ENCODE measurements at places on chromosomes 6 and 20. TPM values are rescaled to one million over a fixed set of nuclear protein-coding genes. Genes with fewer than 3 reads are reported as not detected.

- ATAC-seq: no peak
Measured at GRCh38 chr20:62728028-62728780, 19.6 kb downstream of the NTSR1 start.

- ATAC-seq: no peak
Measured at GRCh38 chr6:11473008-11473740, 64.4 kb upstream of the TMEM170B start.

The OSER1 gene
- 20.6 TPM for total RNA-seq

DNA sequence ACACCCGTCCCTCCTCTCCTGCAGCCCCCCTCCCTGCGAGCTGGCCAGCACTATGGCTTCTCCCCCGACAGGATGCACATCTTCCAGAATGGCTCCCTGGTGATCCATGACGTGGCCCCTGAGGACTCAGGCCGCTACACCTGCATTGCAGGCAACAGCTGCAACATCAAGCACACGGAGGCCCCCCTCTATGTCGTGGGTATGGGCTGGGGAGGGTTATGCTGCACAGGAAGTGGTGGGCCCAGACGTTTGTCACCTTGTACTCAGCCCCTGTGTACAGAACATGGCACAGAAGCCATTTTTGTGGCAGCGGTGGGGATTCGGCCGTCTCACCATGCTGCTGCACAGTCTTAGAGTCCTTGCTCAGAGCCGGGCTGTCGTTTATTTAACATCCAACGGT lies 29.0 kb upstream of the SRF start:
- no peak for ATAC-seq

- ATAC-seq: no peak
Measured at GRCh38 chr6:104118274-104118673, 741.4 kb downstream of the HACE1 start.

GRCh38 chr20:57757767-57758166 lies 48.0 kb upstream of the PMEPA1 start:
- no peak for ATAC-seq

- no peak for ATAC-seq
Measured at GRCh38 chr20:20492521-20493332, 124.8 kb downstream of the INSM1 start.

GRCh38 chr20:6599876-6600735 lies 167.4 kb upstream of the BMP2 start:
- no peak for ATAC-seq

DNA sequence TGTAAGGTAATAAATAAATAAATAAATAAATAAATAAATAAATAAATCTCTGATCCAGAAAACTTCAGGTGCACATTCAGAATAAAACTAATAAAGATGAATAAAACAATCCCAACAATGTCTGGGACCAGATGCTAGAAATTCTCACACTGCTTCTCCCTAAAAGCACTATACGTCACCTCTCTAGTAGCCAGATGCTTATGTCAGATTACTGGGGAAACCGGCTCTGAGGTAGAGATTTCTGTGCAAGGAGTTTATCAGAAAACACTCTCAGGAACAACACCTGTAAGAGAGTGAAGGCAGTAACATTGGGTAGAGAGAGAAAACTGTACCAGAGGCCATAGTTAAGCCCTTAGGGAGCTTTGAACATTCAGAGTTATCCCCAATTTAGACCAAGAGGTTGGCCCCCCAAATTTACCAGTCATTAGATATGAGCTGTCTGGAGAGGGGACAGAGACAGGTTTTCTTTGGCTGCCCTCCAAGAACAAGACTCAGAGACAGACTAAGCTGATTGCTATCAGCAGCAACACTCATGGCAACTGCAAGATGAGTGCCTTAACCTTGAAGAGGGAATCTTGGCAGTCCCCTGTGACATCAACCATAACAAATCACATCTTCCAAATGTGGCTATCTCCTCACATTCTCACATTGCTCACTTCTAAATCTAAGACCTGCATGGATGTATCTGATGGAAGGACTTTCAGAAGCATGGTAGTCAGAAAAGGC lies 151.2 kb upstream of the BMP5 start:
- no peak for ATAC-seq

DNA sequence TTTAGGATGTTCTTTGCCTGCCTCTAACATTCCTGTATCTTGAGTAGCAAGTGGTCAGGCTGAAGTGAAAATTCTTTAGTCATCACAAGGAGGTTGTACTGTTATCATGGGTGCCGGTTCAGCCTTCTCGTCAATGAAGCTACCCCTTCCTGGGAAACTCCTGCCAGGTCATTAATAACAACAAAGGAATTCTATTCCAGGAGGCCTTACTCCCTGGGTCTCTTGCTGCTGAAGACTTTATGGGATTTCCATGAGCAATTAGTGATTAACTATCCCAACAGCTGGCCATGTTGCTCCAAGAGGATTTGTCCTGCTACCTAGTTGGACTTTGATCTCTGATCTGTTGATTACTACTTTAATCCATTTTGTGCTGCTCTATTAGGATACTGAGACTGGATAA lies 62.7 kb upstream of the ELOVL5 start:
- ATAC-seq: no peak

The SLC22A3 gene
- 8.0 TPM for total RNA-seq

DNA sequence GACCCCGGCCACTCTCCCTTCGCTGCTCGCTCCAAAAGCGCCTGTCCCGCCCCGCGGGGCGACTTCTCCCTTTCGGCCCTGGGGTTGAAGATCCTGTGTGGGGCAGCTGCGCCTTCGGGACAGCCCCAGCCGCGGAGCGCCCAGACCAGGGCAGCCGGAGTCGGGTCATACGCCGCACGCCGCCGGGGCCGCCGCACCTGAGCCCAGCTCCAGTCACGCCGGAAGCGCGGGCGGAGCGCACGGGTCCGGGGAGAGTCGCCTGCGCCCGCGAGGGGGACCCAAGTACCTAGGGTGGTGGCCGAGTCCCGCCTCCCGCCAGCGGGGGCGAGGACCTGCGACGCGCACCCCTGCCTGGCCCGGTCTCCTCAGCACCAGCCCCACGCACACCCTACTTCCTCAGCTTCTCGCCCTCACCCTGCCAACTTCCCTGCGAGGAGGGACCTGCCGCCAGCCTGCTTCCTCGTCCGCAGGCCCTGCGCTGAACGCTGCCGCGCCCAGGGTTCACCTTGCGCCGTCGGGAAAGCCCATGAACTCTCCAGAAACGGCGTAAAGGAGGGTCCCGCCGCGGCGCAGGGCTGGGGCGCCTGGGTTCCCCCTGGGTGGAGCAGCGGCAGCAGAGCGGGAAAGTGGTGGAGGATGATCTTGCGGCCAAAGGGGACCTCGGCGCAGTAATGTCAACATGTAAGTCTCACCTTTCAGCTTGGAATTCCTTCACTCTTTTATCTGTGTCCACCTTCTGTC lies at the start of gene ADGRG6:
ADGRG6 (plus strand) TSS at position 357 of the 741 bp plus-strand sequence; CDS start at position 680, 323 bp downstream.
- peak; percentile 77 for ATAC-seq

- ATAC-seq: peak; percentile 94
Measured at GRCh38 chr6:113306552-113307145, 550.5 kb upstream of the MARCKS start.

DNA sequence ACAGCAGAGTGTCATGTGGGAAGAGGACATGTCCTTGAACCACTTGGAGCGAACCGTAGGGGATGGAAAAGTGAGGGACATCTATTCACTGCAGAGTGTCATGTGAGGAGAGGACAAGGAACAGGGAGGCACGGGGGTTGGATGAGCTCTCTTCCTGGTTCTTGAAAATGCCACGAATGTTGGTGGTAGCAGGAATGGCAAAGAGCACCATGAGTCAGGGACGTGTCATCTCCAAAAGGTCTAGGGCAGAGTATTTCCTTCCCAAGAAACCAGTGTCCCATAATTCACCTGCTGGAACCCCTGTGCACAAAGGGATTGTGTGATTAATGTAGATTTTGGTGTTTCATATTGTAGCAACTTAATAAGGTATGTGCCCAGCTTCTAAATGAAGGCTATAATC lies 136.8 kb downstream of the BFSP1 start:
- ATAC-seq: no peak

GRCh38 chr6:157770946-157771345 lies 52.1 kb upstream of the SNX9 start:
- peak; percentile 69 for ATAC-seq

GRCh38 chr6:53718597-53719460 lies 53.3 kb upstream of the KLHL31 start:
- ATAC-seq: peak; percentile 73

- ATAC-seq: no peak
Measured at GRCh38 chr6:23784301-23784919, 341.6 kb upstream of the NRSN1 start.

The IL17A gene
- not detected for total RNA-seq

- no peak for ATAC-seq
Measured at GRCh38 chr6:20791944-20792343, 257.7 kb downstream of the CDKAL1 start.

The FBXO9 gene
- 96.8 TPM for total RNA-seq

GRCh38 chr20:57308451-57309271 lies 20.9 kb upstream of the SPO11 start:
- ATAC-seq: no peak

- no peak for ATAC-seq
Measured at GRCh38 chr20:9100691-9101090, 31.8 kb downstream of the PLCB4 start.

DNA sequence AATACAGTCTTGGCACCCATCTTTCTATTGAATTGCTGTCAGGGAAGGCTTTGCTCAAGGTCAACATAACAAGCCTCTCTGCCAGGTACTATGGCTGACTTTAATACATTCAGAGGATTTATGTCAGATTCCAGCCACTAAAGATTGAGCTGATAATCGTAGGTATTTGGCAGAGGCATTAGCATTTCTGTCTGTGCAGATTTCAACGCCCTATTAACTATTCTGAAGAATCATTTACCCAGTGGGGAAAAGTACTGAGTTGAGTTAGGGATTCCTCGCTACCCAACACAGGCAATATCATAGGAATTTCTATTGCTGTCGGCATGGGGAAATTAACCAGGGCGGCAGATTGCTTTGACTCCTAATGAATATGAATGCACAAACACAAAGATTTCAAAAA lies 233.7 kb upstream of the SPTLC3 start:
- no peak for ATAC-seq

GRCh38 chr20:34669094-34669493 lies 7.8 kb downstream of the PIGU start:
- no peak for ATAC-seq

The TAP2 gene
- 23.1 TPM for total RNA-seq

GRCh38 chr6:42365021-42365420 lies 86.7 kb downstream of the TRERF1 start:
- ATAC-seq: peak; percentile 75

The ARMH2 gene
- total RNA-seq: not detected

GRCh38 chr20:25421102-25421501 lies 13.6 kb downstream of the GINS1 start:
- ATAC-seq: no peak

GRCh38 chr6:90669846-90670245 lies 83.0 kb upstream of the MAP3K7 start:
- ATAC-seq: no peak

The ENPP4 gene
- 0.80 TPM for total RNA-seq

DNA sequence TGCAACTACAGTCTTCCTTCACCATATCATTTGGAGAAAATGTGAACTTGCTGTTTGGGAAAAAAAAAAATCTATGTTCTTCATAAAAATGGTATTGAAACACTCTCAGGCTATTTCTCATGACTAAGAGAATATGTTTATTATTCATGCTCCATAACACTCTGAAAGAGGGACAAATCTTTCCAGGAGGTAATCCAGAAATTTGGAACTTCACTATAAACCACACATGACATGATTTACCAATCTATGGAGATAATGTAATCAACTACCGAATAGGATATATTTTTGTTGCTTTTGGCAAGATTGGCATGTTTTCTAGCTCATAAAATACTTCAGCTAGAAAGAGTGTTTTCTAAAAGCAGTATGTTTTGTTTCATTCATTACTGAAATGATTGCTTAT lies 56.3 kb downstream of the THEMIS start:
- no peak for ATAC-seq

Measured in esophagus mucosa (tissue), 1 donor.